Stimulated activated CD8-positive, alpha-beta memory T cell treated with anti-CD3 and anti-CD28 coated beads, Interleukin-4, amount 100 ng/mL, for 1 hour (primary cell): ENCODE measurements at places on chromosomes 5 and 9.

DNA sequence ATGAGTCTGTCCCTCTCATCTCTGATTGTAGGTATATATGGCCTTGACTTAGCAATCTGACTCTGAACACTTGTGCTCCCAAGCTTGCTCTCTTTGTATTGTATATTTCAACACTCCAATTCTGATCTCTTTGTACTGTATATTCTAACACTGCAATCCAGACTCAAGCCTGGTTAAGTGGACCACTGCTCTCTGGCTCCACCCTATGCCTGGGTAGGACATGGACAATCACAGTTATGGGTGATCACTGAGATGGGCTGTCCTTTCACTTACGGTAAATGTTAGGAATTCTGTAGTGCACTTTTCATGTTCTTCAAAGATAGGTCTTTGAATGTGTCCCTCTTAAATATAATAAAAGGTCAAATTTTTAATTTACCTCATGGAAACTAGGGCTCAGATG is 165.1 kb downstream of the TLR4 start:
- no peak for DNase-seq

GRCh38 chr9:72917892-72918509 is 34.9 kb downstream of the ALDH1A1 start:
- DNase-seq: no peak

GRCh38 chr5:172091956-172092732 is 85.7 kb upstream of the FBXW11 start:
- no peak for DNase-seq

DNA sequence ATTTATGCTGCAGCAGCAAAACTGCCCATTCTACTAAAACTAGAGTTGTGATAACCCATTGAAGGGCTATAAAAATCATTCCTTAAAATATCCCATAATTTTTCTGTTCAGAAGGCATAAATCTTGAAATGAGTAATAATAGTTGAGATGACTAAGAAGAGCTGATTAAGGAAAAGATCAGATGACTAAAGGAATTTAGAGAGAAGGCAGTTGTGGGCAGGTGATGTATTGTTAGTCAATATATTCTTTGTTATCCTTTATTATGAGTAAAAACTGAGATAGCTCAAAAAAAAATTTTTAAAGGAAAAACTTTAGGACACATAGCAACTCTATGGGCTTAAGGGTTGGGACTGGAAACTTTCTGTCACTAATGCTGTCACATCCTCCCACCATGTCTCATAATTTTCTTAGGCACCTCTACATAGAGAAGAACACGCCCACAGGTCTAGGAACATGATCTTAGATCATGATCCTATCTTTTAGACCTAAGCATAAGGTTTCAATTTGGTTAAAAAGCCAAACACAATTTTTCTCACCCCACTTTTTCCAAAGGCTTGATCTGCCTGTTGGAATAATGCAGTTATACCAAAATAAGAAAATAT is 597.5 kb upstream of the MEF2C start:
- no peak for DNase-seq

DNA sequence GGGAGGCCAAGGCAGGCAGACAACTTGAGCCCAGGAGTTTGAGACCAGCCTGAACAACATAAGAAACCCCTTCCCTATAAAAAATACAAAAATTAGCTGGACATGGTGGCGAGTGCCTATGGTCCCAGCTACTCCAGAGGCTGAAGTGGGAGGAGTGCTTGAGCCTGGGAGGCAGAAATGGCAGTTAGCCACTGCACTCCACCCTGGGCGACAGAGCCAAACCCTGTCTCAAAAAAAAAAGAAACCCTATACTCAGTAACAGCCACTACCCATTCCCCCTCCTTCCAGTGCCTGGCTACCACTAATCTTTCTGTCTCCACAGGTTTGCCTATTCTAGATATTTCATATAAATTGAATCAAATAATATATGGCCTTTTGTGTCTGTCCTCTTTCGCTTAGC is 14.3 kb upstream of the SIL1 start:
- DNase-seq: no peak

- DNase-seq: no peak
These were observed 324.3 kb upstream of the RFX3 start for GRCh38 chr9:3850098-3850497.

- no peak for DNase-seq
These were observed at the start of gene CD72 for GRCh38 chr9:35618325-35618727. CD72 (minus strand) TSS chr9:35618413; CDS start chr9:35618303, 110 bp downstream.

- DNase-seq: no peak
These were observed 405.4 kb upstream of the ACTBL2 start for GRCh38 chr5:57887851-57888621.

DNA sequence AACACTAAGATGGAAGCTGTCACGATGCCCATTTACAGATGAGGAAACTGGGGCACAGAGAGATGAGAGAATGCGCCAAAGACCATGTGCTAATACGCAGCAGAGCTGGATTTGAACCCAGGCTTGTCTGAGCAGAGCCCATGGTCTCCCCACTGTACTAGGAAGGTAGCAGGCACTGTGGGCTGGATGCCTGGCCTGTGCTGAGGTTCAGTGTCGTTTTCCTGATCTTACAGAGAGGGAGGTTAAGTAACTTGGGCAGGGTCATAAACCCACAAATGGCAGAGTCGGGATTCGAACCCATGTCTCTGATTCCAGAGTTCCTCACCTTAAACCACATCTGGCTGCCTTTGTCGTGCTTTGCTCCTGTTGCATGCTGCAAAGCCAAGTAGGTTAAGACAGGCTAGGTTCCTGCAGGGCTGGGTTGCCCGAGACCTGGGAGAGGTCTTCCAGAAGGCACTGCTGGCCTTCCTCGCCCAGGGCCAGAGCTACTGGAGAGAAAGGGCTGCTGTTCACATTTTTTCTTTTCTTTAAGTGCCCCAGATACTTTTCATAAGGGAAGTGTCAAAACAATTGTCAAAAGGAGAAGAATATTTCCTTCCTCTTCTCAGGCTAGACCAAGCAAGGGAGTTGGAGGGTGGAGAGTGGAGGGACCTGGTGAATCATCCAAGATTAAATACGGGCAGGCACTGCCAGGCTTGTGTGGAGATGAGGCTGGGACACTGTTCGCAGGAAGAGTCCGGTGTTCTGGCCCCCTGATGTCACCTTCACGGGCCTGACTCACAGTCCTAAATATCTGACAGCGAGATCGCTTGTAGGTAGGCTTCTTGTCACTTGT is 3.2 kb downstream of the NEK6 start:
- DNase-seq: no peak
